ENCODE measurements at places on chromosomes 5 and 9. TPM values are rescaled to one million over a fixed set of nuclear protein-coding genes. Genes with fewer than 3 reads are reported as not detected.
A peak's percentile ranks its signal among the peaks of the same experiment; 100 is the strongest.

GRCh38 chr9:89740722-89741121 lies 135.9 kb downstream of the GADD45G start:
- DNase-seq = peak; percentile 44

- no peak for DNase-seq
These were observed 450.0 kb downstream of the CCDC171 start for GRCh38 chr9:16002816-16003215.

GRCh38 chr9:78685471-78685870 lies 388.5 kb downstream of the PSAT1 start:
- no peak for DNase-seq

DNA sequence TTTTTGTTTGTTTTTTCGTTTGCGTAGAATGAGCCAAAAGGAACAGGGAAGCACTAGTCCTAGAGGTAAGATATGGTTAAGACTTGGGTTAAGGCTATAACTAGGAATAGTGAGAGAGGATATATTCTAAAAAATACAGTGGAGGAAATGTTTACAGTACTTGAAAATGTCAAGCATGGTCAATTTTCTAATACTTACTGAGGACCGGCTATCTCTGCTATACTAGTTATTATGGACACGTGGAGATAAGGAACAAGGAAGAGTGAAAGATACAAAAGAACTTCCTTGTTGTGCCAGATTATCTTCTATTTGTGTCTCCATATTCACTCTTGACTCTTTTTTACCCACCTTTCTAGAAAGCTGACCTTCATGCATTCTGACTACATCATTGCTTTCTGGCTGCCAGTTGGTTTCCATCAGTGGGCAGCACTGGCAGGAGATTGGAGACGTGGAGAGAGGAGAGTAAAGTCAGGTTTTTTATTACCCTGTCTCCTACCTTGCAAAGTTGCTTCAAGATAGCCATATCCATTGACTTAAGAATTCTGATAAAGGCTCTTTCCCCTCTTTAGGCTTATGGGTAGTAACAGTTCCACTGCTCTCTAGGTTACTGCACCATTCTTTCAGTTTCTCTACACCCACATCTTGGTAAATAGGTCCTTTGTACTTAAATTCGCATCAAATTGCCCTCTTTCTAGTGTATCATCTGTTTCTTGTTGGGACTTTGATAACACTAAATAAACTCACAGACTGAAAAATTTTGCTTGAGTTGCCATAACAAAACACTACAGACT lies 9.0 kb upstream of the RFX3 start:
- no peak for DNase-seq

DNA sequence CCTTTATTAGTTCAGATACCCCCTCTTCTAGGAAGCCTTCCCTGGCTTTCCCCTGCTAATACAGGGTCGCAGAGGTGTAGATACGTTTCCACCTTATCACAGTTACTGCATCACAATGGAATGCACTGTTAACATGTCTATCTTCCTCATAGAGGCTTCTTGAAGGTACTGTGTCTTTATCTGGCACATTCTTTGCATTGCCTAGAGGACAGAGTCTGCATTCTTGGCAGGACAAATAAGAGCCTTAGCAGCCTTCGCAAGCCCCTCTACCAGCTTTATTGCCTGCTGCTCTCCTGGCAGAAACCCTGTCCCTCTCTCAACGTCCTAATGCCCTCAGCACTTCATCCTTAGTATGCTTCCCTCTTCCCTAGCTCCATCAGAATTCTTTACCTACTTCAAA lies 31.6 kb downstream of the SLC1A3 start:
- DNase-seq = no peak

DNA sequence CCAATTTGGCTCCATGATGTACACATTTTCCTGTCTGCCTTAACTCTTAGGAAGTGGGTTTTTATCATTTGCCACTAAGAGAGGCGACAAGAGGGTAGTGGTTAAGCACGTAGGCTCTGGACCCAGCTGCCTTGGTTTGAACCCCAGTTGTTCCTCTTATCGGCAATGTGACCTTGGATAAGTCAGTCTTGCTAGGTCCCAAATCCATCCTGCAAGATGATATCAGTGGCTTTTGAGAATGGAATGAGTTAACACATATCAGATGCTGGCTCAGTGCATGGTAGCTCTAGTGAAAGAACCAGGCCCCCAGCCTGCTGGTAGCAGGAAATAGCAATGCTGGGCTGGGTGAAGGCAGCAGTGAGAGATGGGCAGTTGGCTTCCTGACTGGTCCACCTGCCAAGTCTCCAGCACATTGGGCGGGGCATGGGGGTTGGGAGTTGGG lies 72.5 kb downstream of the STK10 start:
- DNase-seq = peak; percentile 16

GRCh38 chr5:137598399-137598798 lies 99.3 kb upstream of the SPOCK1 start:
- DNase-seq = no peak

GRCh38 chr9:37447111-37447510 lies 18.1 kb downstream of the ZBTB5 start:
- DNase-seq = no peak

DNA sequence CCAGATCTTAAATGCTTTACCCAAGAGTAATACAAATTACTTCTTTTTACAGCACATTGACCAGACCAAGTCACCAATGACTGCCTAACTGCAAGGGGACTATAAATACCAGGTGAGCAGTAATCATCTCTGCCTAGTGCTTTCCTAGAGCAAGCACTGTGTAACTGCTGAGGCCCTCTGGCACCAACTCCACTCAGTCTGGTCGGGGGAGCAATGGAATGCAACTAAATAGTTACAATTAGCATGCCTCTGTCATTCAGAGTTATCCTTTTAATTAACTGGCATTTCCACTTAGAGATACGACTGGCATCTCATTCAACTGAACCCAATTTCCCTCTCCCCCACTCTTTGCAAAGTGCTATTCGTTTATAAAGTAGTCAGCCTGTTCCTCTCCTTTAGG lies 1309.1 kb upstream of the DMAC1 start:
- no peak for DNase-seq

DNA sequence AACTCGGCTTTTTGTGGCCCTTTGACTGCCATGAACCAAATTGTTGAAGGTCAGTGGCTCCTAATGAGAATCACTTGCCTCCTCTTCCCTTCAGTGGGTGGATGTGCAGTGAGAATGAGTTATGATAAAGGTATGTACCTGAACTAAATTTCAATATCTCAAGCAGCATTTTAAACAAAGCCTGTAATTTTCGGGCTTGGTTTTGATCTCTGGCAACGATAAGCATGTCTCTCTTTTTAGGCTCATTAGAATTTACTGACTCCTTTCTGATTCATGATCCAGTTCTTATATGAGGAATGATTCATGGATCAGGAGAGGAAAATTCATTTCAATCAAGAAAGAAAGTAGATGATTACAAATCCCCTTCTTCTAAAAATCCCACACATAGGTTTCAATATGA lies 305.5 kb downstream of the ARRDC3 start:
- no peak for DNase-seq

GRCh38 chr5:168874713-168875380 lies 295.7 kb upstream of the PANK3 start:
- no peak for DNase-seq

DNA sequence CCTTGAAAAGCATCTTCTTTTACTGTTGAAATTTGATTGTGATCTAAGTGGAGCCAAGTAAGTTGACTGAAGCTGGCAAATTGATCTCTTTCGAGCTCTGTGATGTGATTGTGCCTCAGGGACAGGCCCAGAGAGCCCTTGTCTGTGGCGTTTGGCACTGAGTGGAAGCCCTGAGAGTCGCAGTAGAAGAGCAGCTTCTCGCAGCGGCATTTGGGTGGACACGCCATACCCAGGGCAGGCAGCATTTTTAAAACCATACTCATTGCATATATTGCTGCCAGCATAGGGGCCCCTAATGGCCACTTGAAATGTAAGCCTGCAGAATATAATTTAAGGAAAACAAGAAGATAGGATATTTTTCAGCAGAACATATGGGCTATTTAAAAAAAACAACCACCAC lies 894 bp downstream of the LRRTM2 start:
- DNase-seq = no peak

GRCh38 chr9:114310471-114311450 lies 12.1 kb upstream of the ORM1 start:
- DNase-seq = no peak

Gene DMRTA1
- not detected for total RNA-seq

Gene C9orf85
- 13.5 TPM for total RNA-seq

Gene ERMP1
- total RNA-seq = 17.6 TPM

Gene KIF4B
- not detected for total RNA-seq

Gene PCDHGA5
- total RNA-seq = 0.12 TPM

Gene PHPT1
- total RNA-seq = 95.7 TPM

Gene RNF38
- 33.5 TPM for total RNA-seq

Data from activated T-cell treated with anti-CD3 and anti-CD28 coated beads, Interleukin-2, amount 50 U/mL, for 72 hours (primary cell).